NT2/D1 (cell line): ENCODE measurements at places on chromosomes 6 and 20.

DNA sequence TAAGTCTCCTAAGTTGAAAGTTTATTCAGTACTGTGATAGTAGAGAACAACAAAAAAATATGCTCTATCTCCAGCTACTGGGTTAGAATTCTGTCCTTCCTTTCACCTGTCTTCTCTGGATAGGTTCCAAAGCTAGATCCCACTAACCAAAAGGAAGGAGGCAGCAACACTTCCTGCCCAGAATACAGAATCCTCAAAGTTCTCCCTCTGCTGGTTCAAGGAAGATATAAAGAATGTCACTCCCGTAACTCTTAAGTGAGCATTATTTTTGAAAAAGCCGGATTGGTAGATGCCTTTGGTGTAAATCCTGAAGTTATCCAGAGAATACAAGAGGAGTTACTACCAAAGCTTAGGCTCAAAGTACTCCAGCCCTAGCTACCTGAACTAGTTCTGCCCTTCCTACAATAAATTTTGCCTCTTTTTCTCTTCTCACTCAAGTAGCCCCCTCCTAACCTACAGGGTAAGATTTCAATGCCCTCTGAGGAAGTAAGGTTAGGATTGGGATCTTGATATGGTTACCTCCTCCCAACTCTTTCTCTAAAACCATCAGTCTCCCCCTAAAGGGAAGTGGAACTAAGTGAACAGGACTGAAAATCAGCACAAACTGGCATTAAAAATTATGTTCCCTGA lies 26.0 kb upstream of the CRIP3 start:
- DNase-seq, result peak; percentile 39

DNA sequence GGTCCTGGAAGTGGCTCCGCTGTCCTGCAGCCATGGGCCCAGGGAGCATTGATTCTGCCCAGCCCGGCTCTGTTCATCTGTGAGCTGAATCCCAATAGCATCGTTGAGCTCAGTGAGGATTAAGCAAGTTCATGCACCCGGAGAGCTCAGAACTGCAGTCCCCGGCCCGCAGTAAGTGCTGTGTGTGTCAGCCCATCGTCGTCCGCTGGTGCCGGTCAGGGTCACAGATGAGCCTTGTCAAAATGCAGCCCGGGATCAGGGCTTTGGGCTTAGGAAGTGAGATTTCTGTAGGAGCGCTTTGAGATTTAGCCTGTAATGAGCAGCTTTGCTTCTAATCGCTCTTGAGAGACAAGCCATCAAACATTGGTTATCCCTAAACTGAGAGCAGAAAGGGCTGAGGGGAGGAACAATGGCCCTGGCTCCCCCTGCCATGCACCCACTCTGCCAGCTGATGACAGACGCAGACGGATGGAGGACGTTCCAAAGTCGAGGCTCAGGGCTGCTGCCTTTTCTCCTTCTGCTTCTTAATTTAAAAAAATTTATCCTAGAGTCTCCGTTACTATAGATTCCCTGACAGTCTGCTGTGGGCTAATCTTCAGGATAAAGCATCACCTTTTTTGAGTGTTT lies 25.6 kb upstream of the SULF2 start:
- DNase-seq, result no peak

DNA sequence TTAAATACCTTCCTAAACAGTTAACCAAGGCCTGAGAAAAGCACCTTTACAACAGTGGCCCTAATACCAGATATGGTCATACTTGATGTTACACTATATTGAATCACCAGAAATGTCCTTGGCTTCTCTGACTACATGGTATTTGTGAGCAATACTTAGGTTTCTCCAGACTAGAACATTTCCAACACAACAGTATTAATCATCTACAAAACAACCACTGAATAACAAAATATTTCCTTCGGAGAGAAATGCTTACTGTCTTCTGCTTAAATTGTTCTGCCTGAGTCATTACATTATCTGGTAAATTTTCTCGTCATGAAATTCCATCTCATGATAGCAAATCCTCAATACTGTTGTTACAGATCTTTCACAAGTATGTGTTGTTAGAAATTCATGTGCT lies 252.9 kb upstream of the RUNX2 start:
- DNase-seq, result no peak

GRCh38 chr20:63900413-63900812 lies 5.5 kb downstream of the DNAJC5 start:
- no peak for DNase-seq

DNA sequence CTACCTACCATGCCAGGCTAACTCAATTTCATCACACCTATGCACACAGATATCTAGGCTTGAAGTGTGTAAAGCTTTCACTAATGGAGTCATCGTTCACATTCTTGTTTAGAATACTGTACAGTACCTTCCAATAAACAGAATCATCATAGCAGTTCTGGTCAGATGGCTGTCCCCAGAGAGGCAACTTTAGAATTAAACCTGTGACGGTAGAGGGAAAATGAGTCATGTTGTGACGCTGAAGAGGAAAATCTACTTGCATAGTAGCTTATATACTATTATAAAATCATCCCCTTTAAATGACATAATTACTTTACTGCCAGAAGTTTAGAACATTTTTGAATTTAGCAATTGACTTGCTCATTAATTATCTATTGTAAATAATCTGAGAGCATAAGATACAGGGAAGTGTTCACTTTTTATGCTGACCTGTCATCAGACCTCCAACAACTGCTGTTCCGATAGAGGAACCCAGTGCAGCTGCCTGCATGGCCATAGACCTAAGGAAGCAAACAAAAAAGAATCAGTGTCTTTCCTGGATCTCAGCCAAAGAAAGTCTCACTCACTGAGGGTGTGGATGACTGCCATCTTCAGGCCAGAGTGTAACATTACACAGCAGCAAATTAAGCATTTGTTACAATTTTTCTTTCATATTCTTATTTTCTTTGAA lies 29.8 kb downstream of the RHAG start:
- peak; percentile 43 for DNase-seq

GRCh38 chr20:9202420-9203080 lies 133.7 kb downstream of the PLCB4 start:
- DNase-seq, result no peak

- DNase-seq, result no peak
Observed at GRCh38 chr6:101489456-101489855, 95.9 kb downstream of the GRIK2 start.

GRCh38 chr6:113968472-113968871 lies 2.5 kb downstream of the HDAC2 start:
- DNase-seq, result no peak

DNA sequence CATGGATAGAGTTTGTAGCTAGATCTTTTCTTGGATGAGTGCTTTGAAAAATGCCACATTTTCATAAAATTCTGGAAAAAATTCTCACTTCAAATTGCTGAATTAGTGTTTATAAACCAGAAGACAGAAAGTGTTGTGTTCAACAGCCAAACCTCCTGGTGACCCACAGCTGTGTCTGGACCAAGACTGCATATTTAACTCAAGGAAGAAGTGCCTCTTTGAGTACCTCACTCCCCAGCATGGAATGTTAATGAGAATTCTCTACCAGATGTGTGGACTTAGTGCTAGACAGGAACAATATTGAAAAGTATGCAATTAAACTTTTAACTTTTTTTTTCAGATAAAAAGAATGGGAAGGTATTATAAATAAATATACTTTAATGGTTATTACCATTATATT lies 609.3 kb downstream of the COL12A1 start:
- DNase-seq, result no peak

GRCh38 chr6:109491207-109491938 lies 8.4 kb upstream of the ZBTB24 start:
- DNase-seq, result no peak

- DNase-seq, result no peak
Observed at GRCh38 chr6:149754548-149754947, 5.0 kb downstream of the PCMT1 start.

DNA sequence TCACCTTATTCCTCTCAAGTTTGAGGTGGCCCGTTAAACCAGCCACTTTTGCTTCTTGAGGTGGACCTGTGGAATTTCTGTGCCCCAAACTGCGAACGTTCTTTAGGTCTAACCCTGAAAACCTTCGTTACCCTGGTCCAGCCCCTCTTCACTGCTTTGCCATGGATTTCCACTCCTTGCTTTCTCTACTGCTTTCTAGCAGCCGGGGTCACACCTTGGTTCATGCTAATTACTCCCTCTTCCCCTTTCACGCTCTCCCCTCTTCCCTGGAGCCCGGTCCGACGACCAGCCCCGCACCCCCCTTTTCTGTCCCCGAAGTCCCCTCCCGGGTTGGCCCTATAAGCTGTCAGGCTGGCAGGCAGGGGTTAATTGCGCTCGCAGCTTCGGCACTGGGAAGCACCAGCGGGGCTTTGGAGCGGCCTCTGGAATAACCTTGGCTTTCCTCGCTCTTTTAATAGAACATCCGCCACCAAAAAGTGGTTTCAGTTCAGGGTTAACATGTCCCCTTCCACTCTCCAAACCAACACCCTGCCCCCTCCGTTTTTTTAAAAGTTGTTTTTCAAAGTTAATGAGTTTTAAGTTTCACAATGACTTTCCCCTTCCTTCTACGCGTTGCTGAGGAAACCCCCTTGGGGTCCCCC lies 1.4 kb upstream of the HIVEP1 start:
- DNase-seq, result no peak

GRCh38 chr20:23063581-23063980 lies 14.1 kb upstream of the THBD start:
- DNase-seq, result no peak

- no peak for DNase-seq
Observed at GRCh38 chr6:4258733-4259132, 123.4 kb upstream of the ECI2 start.

GRCh38 chr6:109454496-109455436 lies 806 bp downstream of the MICAL1 start:
- DNase-seq, result peak; percentile 5

DNA sequence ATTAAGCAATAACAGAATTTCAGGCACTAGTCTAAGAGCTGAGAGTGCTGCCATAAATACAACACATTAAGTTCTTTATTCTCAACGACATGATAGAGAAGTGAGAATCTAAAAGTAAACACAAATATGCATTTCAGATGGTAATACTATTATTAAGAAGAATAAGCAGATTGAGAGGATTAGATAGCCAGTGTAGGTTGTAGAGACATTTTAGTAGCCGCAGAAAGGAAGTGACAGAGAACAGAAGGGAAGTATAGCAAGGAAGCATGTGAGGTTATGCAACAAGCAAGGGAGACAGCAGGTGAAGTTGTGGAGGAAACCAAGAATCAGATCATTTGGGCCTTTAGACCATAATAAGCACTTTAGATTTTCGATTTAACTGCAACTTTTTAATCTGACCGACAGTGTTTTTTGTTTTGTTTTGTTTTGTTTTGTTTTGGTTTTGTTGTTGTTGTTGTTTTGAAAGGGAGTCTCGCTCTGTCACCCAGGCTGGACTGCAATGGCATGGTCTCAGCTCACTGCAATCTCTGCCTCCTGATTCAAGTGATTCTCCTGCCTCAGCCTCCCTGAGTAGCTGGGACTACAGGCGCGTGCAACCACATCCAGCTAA lies 737.0 kb upstream of the ADGRB3 start:
- no peak for DNase-seq

DNA sequence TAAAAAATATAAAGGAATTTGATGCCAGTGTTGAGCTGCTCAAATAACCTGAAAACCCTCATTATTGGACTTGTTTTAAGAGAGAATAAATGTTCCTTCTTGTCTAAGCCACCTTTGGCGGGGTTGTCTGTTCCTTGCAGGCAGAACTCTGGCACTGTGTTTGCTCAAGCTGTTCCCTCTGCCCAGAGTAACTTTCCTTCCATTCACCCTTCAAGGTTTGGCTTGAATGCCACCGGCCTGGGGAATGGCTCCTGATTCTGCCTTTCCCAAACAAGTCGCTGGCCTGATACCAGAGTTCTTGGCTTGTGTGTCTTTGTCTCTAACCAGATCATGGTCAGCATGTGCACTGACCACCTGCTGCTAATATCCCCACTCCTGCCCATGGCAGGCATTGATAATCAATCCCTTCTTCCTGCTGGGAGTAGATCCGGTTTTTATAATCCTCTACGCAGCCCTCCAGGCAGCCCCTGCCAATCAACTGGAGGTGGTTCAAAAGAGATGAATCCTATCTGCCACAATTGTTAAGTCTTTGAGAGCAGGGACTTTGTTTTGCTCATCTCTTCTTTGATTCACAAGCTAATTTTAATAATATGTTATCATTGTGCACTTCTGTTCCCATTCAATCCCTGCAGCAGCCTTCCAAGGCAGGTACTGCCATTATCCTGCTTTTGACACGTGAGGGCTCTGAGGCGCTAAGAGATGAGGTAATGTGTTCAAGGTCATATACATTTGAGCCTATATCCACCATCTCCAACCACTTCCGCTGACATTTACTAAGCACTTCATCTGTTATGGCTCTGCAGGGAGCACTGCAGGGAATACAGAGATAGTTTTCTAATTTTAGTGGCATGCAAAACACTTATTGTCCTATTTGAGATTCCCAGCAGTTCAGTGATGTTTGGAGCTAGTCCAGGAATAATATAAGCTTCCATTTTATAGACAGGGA lies 3.1 kb upstream of the CCM2L start:
- no peak for DNase-seq
